ENCODE measurements at places on chromosomes 12 and 14.

DNA sequence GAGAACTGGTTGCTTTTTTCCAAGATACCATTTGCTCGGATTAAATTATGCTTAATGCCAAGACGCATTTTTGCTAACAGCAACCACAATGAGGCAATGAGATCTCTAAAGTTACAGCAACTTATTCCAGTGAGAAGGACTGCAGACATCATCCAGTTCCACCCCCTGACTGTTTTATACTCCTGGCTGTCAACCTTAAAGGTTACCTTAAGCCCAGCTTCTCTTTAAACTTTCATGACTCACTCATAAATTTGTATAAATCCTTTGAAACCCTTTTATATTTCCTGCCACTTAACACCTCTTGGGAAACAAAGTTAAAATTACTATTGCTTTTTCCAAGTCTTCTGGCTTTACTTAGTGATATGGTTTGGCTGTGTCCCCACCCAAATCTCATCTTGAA is 80.2 kb downstream of the TMTC1 start:
- no peak for DNase-seq

DNA sequence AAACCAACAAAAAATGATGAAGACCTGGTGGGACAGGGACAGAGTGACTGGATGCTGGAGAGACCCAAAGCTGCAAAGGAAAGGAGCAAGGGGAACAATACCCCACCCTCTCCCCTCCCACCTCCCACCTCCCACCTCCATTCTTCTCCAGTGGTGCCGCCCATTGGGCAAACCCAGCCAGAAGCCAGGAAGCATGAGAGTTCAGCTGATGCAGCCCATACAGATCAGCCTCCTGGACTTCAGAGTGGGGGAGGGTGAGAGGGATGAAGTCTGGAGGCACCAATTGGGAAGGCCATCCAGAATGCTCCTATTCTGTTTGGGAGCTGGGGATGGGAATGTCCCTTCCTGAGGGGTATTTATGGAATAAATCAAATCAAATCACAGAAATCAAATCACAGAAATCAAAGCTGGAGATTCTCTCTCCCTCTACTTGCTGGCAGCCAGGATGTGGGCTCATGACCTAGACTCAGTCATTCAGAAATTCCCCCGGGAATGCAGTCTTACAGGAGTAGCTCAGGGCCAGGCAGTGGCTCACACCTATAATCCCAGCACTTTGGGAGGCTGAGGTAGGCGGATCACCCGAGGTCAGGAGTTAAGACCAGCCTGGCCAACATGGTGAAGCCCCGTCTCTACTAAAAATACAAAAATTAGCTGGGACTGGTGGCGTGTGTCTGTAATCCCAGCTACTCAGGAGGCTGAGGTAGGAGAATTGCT is 31.1 kb downstream of the IRF2BPL start:
- no peak for DNase-seq

DNA sequence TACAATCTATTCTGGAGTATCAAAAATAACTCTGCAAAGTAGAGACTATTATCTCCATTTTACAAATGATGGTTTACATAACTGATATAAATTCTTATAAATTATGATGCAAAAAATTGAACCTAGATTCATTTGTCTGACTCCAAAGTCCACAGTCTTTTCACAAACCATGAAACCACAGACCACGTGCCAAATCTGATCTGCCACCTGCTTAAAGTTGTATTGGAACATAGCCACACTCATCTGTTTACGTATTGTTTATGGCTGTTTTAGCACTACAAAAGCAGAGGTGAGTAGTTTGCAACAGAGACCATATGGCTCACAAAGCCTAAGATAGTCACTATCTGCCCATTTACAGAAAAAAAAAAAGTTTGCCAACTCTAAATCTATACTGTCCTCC is 105.3 kb downstream of the KCNH5 start:
- no peak for DNase-seq

- DNase-seq = peak; percentile 100
These were observed at the start of gene NEMP1 for GRCh38 chr12:57078519-57079404. Gene NEMP1, minus strand, starts transcription at chr12:57078791. Its CDS starts 46 bp downstream, at chr12:57078745.

- DNase-seq = no peak
These were observed at the start of gene LGALS3 for GRCh38 chr14:55129086-55129427. Gene LGALS3, plus strand, starts transcription at chr14:55129252. Its CDS starts 8,122 bp downstream, at chr14:55137374.

DNA sequence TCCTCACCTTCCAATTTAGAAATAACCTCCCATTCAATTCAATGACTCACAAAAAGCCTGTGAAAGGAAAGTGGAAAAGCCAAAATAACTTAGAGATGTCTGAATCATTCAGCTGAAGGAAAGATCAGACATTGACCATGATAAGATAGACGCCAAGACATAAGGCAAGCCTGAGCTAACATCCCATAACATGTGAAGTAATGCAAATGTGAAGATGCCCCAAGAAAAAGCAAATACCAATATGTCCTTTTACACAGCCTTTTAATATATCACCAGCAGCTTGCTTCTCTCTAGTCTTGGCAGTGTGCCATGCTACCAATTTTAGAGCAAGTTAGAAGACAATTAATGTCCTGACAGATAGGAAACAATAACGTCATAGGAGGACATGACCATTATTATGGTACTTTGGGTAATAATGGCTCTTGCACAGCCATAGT is 2.4 kb upstream of the NUMB start:
- DNase-seq = no peak

- DNase-seq = no peak
These were observed 144.6 kb downstream of the TTC7B start for GRCh38 chr14:90671382-90672234.

DNA sequence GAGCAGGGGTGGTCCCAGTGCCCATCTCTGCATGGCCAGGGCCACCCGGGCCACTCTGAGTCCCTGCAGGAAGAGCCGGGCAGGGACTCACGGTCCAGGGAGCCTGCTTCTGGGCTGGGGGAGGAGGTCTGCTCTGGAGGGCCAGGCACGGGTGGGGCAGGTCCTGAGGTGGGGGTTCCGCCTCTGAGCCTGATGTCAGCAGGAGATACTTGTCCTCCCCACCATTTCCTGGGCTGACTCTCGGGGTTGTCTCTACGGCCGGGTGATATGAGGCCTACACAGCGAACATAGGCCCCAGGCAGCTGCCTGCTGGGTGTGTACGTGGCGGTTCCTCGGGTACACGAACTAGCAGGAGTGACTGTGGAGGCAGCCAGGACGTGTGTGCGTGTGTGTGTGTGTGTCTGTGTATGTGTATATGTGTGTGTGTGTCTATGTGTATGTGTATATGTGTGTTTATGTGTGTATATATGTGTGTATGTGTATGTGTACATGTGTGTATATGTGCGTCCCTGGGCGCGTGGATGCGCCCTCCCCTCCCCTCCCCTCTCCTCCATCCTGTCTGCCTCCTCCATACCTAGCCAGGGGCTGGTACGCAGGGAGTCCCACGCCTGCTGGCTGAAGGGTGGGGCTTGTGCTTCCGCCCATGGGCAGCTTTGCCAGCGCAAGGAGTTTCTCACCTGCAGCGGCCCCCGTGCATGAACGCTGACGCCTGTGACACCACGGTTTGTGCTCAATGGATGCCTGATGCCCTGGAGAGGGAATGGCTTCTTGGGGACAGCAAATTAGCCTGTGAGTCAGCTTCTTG is 30.4 kb upstream of the TRAF3 start:
- DNase-seq = no peak

DNA sequence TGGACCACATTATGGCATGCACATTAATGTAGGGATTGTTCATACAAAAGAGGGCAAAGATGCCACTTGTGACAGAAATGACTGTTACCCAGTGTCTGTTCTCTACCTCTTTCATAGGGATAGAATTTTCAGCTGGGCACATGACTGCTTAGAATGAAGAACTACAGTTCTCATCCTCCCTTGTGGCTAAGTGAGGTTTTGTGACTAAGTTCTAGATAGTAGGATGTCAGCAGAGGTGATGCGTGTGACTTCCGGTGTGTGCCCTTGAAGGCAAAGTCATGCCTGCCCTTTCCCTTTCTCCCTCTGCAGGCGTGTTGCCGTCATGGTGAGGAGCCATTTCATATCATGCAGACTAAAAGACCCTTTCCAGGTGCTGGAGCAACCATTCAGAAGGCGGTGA is 99.3 kb downstream of the CACNA1C start:
- DNase-seq = no peak

- DNase-seq = no peak
These were observed 56.4 kb downstream of the LRRC74A start for GRCh38 chr14:76882651-76883050.

DNA sequence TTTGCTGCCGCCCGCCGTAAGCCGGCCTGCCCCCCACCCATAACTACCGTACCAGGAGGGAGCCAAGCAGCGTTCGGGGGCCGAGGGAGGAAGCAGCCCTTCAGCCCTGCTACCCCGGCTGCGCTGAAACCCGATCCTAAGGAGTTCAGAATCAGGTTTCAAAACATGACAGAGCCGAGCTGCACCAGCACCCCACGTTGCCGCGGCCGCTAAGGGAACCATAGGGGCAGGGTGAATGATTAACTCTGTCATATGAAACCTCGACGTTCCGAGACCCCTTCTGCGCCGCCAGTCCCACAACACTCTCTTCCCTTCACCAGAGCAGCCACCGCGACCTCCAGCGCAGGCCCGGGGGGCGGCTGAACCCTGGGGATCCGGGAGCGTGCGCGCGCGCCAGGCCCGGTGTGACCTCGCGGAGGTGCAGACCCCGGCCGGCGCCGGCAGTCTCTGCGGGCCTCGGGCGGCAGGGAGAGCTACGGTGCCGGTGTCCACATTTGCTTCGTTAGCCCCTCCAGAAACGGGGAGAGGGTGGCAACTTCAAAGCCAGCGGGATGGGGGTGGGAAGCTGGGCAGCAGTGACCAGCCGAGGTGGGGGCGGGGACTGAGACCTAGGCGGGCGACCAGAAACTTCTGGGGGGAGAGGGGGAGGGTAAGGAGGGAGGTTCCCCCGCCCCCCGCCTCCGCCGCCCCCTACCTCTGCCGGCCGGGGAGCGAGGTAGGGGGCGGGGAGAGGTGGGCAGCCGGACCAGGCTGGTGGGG is 1.6 kb downstream of the SIX4 start:
- no peak for DNase-seq

DNA sequence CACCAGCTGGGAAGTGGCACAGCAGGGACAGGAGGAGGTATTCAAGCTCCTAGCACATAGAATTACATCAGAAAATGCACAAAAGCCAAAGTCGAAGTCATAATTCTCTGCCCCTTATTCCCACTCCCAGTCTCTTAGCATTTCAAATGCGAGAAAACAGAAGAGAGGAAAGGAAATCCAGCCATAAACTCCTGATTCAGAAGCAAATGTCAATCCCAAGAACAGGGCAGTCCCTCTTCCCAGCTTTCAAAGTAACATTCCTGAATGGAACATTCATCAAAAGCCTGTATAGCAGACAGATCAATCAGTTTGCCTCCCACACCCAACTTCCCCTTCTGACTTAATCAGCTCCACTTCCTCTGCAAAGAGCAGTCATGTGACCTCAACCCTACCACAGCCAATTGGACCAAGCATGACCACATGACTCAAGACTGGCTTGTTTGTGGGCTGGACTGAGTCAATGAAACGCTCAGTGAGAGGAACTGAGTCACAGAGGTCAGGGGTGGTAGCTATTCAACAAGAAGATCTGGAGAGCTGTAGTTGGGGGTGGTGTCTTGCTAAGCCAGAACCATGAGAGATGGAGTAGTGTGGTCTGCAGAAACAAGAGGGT is 41.4 kb upstream of the TUNAR start:
- no peak for DNase-seq

DNA sequence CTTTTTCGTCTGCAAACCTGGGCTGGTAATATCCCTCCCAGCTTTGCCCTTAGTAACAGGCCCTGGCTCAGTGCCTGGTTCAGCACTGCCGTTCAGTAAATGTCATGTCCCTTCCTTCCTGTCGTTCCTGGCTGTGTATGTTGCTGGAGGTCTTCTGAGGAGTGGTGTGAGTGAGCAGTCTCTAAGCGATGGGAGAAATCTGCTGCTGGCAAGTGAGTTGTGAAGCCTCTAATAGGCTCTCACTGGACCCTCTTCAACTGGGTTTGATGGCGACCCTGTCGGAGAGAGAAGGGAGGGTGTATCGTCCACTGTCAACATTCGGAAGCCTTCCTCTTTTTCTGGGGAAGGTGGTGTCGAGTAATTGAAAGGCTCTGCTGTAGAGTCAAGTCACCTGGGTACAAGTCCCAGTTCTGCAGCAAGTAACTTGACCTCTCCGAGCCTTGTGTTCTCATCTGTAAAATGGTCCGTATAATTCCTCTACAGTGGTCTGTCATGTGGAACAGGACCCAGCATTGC is 62.8 kb downstream of the HRK start:
- DNase-seq = no peak

- peak; percentile 63 for DNase-seq
These were observed 315 bp upstream of the CCDC85C start for GRCh38 chr14:99604278-99604765.

- no peak for DNase-seq
These were observed 368.2 kb upstream of the ATP2B1 start for GRCh38 chr12:90076851-90077319.

DNA sequence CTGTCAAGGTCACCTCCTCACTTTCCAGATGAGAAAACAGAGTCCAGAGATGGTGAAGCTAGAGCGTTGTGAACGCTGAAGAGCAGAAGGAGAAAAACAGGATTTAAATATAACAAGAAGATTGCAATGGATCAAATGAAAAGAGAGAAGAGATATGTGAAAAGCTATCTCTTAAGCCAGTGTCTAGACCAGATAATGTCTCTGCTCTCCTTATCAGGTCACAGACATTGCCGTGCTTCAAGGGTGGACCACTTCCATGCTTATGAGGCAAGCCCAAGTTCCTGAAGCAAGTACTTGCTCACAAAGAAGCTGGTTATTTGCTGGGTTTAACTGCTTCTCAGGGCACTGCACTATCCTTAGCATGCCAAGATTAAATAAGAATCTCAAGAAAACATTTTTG is 31.6 kb upstream of the FRS2 start:
- DNase-seq = no peak

DNA sequence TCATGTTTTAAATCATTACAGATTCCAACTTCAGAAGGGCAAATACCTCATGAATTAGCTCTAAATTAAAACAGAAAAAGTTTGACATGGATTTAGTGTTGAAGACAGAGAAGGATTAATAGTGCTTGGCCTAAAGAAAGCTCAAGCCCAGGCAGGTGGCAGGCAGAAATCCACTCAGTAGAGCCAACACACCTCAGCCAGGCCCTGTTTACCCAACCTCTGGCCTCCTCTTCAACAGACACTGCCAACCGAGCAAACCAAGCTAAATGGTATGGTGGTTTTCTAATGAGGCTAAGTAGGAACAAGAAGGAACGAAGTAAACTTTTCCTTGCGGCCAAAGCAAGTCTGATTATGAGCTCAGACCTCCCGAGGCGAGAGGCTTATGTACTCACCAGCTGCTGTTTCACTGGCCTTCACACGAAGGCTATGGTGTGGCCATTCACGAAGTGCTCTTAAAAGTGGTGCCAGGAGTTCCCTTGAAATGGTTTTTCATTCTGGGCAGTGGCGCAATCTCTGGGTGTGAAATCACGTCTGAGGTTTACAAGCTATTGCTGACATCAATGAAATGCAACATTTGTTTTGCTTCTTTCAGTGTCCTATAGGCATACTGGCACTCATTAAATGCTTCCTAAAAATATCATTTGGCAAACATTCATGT is 124.1 kb upstream of the LGR5 start:
- DNase-seq = no peak

- DNase-seq = no peak
These were observed 94.7 kb downstream of the GALC start for GRCh38 chr14:87898301-87898700.
